ENCODE measurements at places on chromosomes 13 and 19.

- H3K4me3 ChIP-seq = peak overlapping the region; percentile 93
- H3K36me3 ChIP-seq = peaks cover 2% of the 10 kb centered on the region
- DNase-seq = peak; percentile 16
- peak overlapping the region; percentile 99 for H3K27ac ChIP-seq
- no peaks in the 10 kb centered on the region for H3K27me3 ChIP-seq
Measured at GRCh38 chr19:42122691-42123607, 9.3 kb downstream of the POU2F2 start.

DNA sequence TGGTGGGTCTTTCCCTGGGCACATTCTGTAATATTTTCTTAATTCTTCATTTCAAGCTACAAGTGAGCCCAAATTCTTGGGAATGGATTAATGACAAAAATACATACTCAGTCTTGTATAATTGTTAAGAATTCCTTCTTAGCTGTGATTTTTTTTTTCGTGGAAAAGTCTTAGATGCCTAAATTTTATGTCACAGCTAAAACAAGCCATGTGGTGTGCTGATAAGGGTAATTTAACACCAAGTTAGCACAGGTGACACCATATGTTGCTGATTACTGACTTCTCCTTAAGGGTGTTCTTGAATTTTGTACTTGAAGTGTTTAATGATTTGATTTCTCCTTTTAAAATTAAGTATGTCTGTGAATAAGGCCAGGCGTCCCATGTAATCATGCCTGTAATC, 29.3 kb downstream of the WDFY2 start:
- no peaks in the 10 kb centered on the region for H3K27me3 ChIP-seq
- DNase-seq = no peak
- H3K4me1 ChIP-seq = peaks cover 32% of the 10 kb centered on the region
- no peaks in the 10 kb centered on the region for H3K36me3 ChIP-seq

DNA sequence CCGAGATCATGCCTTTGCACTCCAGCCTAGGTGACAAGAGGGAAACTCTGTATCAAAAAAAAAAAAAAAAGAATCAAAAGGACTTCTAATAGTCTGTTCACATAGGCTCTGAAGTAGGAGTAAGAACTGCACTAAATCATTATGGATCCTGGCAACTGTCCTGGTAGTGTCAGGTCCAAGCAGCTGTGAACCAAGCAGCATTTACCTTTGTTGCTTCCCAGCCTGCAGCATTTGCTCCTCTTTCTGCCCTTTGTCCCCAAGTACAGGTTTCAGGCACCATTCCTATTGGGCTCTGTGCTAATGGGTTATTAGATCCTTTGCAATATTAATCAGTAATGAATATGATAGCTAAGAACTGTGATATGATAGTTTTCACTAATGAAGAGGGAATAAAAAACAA, 77.4 kb upstream of the NBEA start:
- no peak for DNase-seq
- H3K4me1 ChIP-seq = no peaks in the 10 kb centered on the region
- H3K27ac ChIP-seq = no peak overlapping the region
- no peak overlapping the region for H3K4me3 ChIP-seq
- H3K27me3 ChIP-seq = peaks cover 5% of the 10 kb centered on the region

DNA sequence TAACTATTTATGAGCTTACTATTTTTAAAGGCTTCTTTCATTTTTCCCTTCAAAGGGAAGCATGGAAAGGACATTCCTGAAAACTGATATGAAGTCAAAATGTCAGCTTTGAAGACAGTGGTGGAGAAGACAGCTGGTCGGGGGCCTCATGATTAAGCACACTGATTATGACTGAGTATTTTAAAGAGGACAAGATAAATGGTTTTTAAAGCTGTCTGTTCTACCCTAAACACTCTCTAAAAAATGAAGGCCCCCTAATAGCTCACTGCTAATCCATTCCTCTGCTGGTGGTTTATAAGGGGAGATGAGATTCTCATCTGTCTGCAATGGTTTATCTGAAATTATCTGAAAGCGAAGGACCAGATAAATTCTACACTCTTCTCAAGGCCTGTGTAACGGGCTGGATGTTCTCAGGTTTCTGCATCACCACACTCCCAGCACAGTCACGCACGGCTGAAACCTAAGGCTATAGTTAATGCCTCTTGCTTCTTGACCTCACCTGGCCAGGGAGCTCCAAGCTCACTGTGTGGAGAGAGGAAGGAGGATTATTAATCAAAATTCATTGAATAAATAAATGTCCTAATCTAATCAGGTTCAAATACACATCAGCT, 86.9 kb upstream of the DOCK9 start:
- H3K27me3 ChIP-seq = no peaks in the 10 kb centered on the region
- peaks cover 47% of the 10 kb centered on the region for H3K4me1 ChIP-seq
- H3K4me3 ChIP-seq = peak overlapping the region; percentile 62
- no peak for DNase-seq
- peak overlapping the region; percentile 72 for H3K27ac ChIP-seq

- no peak overlapping the region for H3K27ac ChIP-seq
- no peak overlapping the region for H3K4me3 ChIP-seq
- DNase-seq = no peak
- peaks cover 4% of the 10 kb centered on the region for H3K36me3 ChIP-seq
Measured at GRCh38 chr19:39193803-39194202, 3.0 kb upstream of the NCCRP1 start.

- no peaks in the 10 kb centered on the region for H3K4me1 ChIP-seq
- DNase-seq = no peak
- H3K36me3 ChIP-seq = peaks cover 3% of the 10 kb centered on the region
Measured at GRCh38 chr13:31437975-31438374, 238.2 kb downstream of the B3GLCT start.

- no peak for DNase-seq
- no peaks in the 10 kb centered on the region for H3K36me3 ChIP-seq
- H3K27me3 ChIP-seq = no peaks in the 10 kb centered on the region
- H3K4me3 ChIP-seq = peak overlapping the region; percentile 75
- H3K27ac ChIP-seq = no peak overlapping the region
Measured at GRCh38 chr19:952680-953444, 27.0 kb downstream of the ARID3A start.

- no peaks in the 10 kb centered on the region for H3K27me3 ChIP-seq
- no peaks in the 10 kb centered on the region for H3K4me1 ChIP-seq
- no peaks in the 10 kb centered on the region for H3K36me3 ChIP-seq
- no peak overlapping the region for H3K27ac ChIP-seq
- DNase-seq = no peak
- no peak overlapping the region for H3K4me3 ChIP-seq
Measured at GRCh38 chr19:56884441-56884840, 43.9 kb upstream of the PEG3 start.

Measured in T-helper 17 cell (primary cell).